ENCODE measurements at places on chromosomes 6 and 20. TPM values are rescaled to one million over a fixed set of nuclear protein-coding genes. Genes with fewer than 3 reads are reported as not detected.

The HDGFL1 gene
- not detected for polyA plus RNA-seq

The ITPA gene
- 65.6 TPM for polyA plus RNA-seq

The SFTA2 gene
- polyA plus RNA-seq: not detected

The FAM83D gene
- 0.82 TPM for polyA plus RNA-seq

The BACH2 gene
- polyA plus RNA-seq: 41.1 TPM

The EPPIN gene
- not detected for polyA plus RNA-seq

The AIF1 gene
- 4.7 TPM for polyA plus RNA-seq

The RHAG gene
- not detected for polyA plus RNA-seq

The DEFB110 gene
- polyA plus RNA-seq: not detected

The EBF4 gene
- polyA plus RNA-seq: 0.81 TPM

The HLA-DRB5 gene
- polyA plus RNA-seq: 23.8 TPM

The POU3F2 gene
- polyA plus RNA-seq: not detected

The SLC26A8 gene
- 0.01 TPM for polyA plus RNA-seq

DNA sequence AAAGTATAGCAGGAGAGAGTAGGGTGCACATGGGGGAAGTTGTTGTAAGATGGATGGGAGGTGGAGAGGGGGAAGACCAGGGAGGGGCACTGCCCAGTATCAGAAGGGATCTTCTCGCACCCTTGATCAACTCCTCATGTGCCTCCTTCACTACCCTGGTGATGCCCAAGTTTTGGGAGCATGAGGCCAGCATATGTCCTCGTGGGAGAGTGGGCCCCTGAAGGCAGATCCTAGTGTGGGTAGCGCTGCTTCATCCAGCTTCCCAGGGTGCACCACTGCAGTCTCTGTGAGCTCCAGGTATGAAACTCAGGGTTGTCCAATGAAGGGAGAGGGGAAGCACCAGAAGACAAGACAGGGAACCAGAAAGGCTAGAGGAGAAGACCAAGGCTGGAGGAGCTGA lies 82.2 kb upstream of the FOXP4 start:
- H3K4me3 ChIP-seq: no peak overlapping the region
- H3K4me1 ChIP-seq: peaks cover 8% of the 10 kb centered on the region
- no peaks in the 10 kb centered on the region for H3K36me3 ChIP-seq
- H3K27me3 ChIP-seq: peaks cover 8% of the 10 kb centered on the region
- no peak for DNase-seq

DNA sequence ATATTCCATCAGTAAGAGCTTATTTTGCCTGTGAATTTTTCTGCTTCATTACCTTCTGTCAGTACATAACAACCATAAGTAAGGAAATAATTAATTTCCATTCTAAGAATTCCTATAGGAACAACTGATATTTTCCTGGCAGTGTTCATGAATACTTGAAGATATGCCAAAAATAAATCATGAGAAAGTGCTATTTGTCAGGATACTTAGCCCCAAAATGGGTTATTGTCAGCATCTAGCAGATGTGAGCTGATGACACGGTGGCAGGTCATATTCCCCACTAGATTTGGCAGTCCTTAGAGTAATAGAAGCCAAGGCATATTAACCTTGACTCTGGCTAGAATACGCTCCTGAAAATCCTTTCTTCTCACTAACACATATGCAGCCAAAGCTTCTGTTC lies 43.2 kb upstream of the CRISP1 start:
- H3K27me3 ChIP-seq: no peaks in the 10 kb centered on the region
- H3K4me1 ChIP-seq: no peaks in the 10 kb centered on the region
- H3K4me3 ChIP-seq: no peak overlapping the region

DNA sequence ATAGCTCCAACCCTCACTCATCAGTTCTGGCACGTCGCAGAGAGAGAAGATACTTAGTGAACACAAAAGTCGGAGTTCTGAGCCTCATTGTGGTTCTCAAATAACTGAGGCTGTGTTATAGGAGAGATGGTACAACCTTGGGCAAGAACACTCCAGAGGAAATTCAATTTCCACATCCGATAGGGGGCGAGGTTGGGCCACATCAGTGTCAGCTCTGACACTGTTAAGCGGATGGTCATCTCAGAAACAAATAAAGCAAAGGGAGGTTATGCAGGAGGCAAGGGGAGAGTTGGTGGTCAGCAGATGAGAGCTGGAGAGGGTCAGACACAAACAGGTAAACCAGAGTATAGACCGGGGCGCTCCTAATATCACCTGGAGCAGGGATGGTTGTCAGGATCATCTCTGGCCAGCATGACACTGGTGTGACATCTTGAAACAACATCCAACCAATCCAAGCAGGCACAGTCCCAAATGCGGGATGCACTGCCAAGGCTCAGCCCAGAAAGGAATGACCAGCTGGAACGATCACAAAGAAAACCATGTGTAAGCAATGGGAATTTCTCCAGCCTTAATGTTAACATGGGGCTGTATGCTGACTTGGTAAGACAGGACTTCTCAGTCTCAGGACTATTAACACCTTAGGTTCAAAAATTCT lies 331.8 kb downstream of the HACE1 start:
- H3K4me3 ChIP-seq: no peak overlapping the region
- no peaks in the 10 kb centered on the region for H3K4me1 ChIP-seq
- no peak for DNase-seq
- H3K36me3 ChIP-seq: no peaks in the 10 kb centered on the region

- H3K36me3 ChIP-seq: no peaks in the 10 kb centered on the region
- H3K27ac ChIP-seq: no peak overlapping the region
Measured at GRCh38 chr20:19251958-19252357, 39.5 kb downstream of the SLC24A3 start.

DNA sequence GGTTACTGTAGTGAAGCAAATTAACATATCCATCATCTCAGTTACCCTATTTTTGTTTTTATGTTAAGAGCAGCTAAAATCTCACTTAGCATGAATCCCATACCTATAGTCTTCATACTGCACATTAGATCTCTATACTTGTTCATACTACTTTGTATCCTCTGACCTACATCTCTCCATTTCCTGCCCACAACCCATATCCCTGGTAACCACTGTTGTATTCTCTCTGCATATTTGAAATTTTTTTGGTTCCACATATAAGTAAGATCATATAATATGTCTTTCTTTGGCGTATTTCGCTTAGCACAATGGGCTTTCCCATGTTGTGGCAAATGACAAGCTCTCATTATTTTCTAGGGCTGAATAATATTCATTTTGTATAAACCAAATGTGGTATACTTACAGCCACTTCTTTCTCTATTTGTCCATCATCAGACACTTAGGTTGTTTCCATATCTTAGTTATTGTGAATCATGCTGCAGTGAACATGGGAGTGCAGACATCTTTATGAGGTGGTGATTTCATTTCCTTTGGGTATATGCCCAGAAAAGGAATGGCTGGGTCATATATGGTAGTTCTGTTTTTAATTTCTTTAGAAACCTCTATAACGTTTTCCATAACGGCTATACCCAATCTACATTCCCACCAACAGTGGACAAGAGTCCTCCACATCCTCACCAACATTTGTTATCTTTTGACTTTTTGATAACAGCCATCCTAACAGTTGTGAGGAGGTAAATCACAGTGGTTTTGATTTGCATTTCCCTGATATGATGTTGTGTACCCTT lies 39.8 kb downstream of the BACH2 start:
- H3K4me1 ChIP-seq: peaks cover 35% of the 10 kb centered on the region
- H3K27ac ChIP-seq: peak overlapping the region; percentile 5
- peaks cover 29% of the 10 kb centered on the region for H3K36me3 ChIP-seq

DNA sequence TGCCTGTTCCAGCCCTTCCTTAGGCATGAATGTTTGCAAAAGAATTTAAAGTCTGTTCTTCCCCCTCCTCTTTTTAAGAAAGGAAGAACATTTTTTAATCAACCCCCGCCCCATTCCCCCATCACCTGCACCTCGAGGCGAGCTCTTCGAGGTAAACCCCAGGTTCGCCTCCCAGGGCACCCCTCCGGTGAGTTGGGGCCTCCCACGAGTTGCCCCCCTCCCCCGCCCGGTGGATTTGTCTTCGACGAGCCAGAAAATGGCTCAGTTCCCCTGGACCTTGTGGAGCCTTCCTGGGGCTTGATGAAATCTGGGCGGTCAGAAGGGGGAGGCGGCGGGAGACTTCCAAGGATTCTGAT lies 256 bp upstream of the OVOL2 start:
- H3K27me3 ChIP-seq: peaks cover 50% of the 10 kb centered on the region
- no peak overlapping the region for H3K27ac ChIP-seq
- no peaks in the 10 kb centered on the region for H3K36me3 ChIP-seq
- H3K4me3 ChIP-seq: no peak overlapping the region

GRCh38 chr6:33286946-33287914 lies 1.8 kb downstream of the WDR46 start:
- DNase-seq: no peak
- no peak overlapping the region for H3K27ac ChIP-seq
- no peak overlapping the region for H3K4me3 ChIP-seq

DNA sequence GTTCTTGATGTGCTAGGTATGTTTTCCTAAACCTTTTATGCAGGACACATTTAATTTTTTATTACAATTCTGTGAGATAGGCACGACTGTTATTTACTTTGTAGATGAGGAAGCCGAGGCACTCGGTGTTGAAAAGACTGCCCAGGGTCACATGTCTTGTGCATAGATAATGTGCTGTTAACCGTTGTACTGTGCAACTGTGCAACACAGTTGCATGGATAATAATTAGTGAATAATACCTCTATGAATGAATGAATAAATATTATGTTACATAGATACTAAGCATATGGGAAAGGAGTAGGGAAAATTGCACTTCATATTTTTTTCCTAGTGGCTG lies 60.3 kb upstream of the DEK start:
- H3K4me3 ChIP-seq: no peak overlapping the region
- peaks cover 26% of the 10 kb centered on the region for H3K4me1 ChIP-seq
- no peaks in the 10 kb centered on the region for H3K36me3 ChIP-seq

- no peak overlapping the region for H3K27ac ChIP-seq
- H3K27me3 ChIP-seq: no peaks in the 10 kb centered on the region
Measured at GRCh38 chr20:38207621-38208020, 42.6 kb upstream of the TGM2 start.

DNA sequence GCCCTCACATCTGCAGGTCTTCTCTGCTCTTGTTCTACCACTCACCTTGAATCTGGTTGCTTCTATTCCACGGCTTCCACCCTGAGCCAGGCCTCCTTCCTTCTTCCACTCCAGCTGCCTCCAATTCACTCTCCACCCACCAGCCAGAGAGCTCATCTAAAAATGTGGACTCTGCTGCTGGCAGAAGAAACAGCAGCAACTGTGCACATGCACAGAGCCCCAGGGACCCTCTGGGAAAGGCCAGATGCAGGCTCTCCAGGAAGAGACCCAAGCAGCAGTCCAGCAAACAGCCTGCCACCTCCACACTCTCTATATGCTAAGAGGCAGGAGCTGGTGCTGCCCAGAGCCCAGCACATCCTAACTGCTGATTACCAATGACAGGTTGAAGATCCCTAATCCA lies 162.6 kb upstream of the TOP1 start:
- no peaks in the 10 kb centered on the region for H3K36me3 ChIP-seq
- no peak overlapping the region for H3K4me3 ChIP-seq
- H3K4me1 ChIP-seq: no peaks in the 10 kb centered on the region
- DNase-seq: no peak

- H3K27me3 ChIP-seq: no peaks in the 10 kb centered on the region
- DNase-seq: no peak
- no peaks in the 10 kb centered on the region for H3K4me1 ChIP-seq
- no peak overlapping the region for H3K4me3 ChIP-seq
- H3K27ac ChIP-seq: no peak overlapping the region
Measured at GRCh38 chr6:88481519-88481918, 315.4 kb upstream of the CNR1 start.

DNA sequence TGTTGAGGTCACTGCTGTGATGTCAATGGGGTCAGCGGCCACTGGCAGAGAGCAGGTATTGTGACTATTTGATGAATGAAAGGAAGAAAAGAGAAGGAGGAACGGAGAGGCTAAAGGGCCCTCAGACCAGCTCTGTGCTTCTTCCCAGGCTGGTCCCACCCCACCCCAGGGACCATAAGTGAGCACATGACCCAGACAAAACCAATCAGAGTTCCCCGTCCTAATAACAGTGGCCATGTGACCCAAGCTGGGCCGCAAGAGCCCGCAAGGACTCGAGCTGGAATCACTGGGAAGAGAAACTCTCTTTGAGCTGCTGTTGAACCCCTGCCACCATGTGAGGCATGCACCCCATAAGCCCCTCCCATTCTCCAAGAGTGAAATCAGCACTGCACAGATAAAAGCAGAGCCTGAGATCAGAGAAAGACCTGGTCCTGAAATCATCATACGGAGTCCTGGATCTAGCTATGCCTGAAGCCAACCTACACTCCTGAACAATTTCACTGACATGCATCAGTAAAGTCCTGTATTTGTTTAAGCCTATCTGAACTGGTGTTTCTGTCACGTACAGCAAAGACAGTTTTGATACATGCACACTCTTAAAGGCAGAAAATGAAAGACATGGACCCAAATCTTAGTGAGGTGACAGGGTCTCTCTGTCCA lies 90.2 kb downstream of the PREX1 start:
- H3K4me1 ChIP-seq: peaks cover 63% of the 10 kb centered on the region
- H3K27me3 ChIP-seq: no peaks in the 10 kb centered on the region
- no peak for DNase-seq
- no peak overlapping the region for H3K4me3 ChIP-seq
- H3K36me3 ChIP-seq: no peaks in the 10 kb centered on the region

GRCh38 chr6:24949020-24949569 lies 13.3 kb upstream of the RIPOR2 start:
- H3K36me3 ChIP-seq: no peaks in the 10 kb centered on the region
- H3K4me1 ChIP-seq: peaks cover 84% of the 10 kb centered on the region
- no peak overlapping the region for H3K4me3 ChIP-seq
- no peaks in the 10 kb centered on the region for H3K27me3 ChIP-seq
- DNase-seq: peak; percentile 91
- H3K27ac ChIP-seq: peak overlapping the region; percentile 93

- DNase-seq: no peak
- no peak overlapping the region for H3K4me3 ChIP-seq
- no peaks in the 10 kb centered on the region for H3K36me3 ChIP-seq
- H3K4me1 ChIP-seq: no peaks in the 10 kb centered on the region
- H3K27me3 ChIP-seq: no peaks in the 10 kb centered on the region
Measured at GRCh38 chr6:4853349-4853748, 77.1 kb downstream of the CDYL start.

GRCh38 chr20:40673442-40673841 lies 15.6 kb downstream of the MAFB start:
- no peak overlapping the region for H3K27ac ChIP-seq
- no peak overlapping the region for H3K4me3 ChIP-seq
- H3K27me3 ChIP-seq: peaks cover 8% of the 10 kb centered on the region
- H3K4me1 ChIP-seq: no peaks in the 10 kb centered on the region
- H3K36me3 ChIP-seq: no peaks in the 10 kb centered on the region
